ENCODE measurements at places on chromosomes 5 and 9. TPM values are rescaled to one million over a fixed set of nuclear protein-coding genes. Genes with fewer than 3 reads are reported as not detected.

Gene PCDHB4
- not detected for total RNA-seq

Gene ISL1
- total RNA-seq, result not detected

DNA sequence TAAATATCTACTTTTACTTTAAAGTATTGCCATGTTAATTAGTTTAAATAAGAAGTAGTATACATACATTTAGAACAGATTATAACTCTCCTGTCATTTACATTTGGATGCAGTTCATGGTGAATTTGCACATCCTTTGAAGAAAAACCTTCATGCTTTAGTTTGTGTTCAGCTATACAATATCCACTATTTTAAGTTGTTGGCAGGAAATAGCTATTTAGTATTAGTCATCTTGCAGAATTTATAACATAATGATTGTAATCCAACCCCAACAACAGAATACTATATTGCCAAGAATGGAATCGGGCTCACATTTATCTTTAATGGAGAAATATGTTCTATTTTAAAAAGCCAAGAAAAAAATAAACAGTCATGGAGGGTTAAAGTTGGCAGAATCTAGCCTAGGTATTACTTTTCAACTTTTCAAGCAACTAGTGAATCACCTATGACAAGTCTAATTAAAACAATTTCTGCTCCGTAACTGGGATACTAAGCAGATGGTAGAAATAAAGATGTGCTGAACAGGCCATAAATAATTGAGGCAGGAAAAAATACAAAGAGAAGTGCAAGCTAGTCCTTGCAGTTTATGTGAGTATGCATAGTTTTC is 1170.6 kb upstream of the NUDT12 start:
- no peaks in the 10 kb centered on the region for H3K4me1 ChIP-seq
- no peaks in the 10 kb centered on the region for H3K36me3 ChIP-seq
- no peak overlapping the region for H3K27ac ChIP-seq
- no peaks in the 10 kb centered on the region for H3K27me3 ChIP-seq
- no peak for DNase-seq
- H3K4me3 ChIP-seq, result no peak overlapping the region

DNA sequence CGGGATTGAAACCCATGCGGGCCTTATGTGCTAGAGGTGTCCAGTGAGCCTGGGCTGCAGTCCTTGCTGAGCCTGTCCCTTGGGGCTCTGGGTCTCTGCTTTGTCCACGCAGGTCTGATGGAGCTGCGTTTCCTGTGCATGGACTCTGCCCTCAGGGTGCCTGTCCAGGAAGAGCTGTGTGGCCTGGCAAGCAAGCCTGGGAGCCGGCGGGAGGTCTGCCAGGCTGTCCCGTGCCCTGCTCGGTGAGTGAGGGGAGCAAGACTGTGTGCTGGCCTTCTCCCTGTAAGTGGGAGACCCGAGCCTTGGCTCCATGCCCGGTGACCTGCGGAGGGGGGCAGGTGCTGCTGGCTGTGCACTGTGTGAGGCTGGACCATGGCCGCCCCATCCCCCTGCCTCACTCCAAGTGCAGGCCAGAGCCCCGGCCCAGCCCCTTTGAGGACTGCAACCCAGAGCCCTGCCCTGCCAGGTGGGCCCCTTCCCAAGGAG is 11.2 kb upstream of the CACFD1 start:
- no peak overlapping the region for H3K4me3 ChIP-seq
- DNase-seq, result no peak
- peaks cover 3% of the 10 kb centered on the region for H3K27me3 ChIP-seq
- H3K4me1 ChIP-seq, result no peaks in the 10 kb centered on the region
- no peaks in the 10 kb centered on the region for H3K36me3 ChIP-seq
- H3K27ac ChIP-seq, result no peak overlapping the region

DNA sequence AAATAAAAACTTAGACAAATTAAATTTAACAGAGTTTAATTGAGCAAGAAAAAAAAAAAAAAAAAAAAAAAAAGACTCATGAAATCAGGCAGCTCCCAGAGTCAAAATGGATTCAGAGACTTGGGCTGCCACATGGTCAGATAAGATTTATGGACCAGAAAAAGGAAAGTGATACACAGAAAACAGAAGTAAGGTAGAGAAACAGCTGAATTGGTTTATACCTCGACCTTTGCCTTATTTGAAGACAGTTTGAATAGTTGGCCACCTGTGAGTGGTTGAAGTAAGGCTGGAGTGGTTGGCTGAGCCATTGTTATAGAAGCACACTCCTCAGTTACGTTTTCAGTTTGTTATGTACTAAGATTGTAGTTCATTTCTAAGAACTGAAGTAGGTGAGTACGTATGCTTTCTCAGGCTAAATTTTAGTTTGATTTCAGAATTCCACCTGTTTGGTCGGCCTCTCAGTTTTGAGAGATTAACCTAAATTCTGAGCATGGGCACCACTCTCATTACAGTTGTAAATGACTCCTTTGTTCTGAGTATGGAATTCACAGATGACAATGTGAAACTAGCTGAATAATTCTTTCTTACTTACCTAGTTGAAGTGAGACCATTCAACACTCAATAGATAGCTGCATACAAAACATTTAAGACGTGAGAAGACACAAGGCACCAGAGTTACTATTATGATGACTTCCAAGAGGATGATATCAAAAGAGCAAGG is 149.0 kb downstream of the AOPEP start:
- H3K4me1 ChIP-seq, result peaks cover 55% of the 10 kb centered on the region
- no peak for DNase-seq
- H3K27ac ChIP-seq, result peak overlapping the region; percentile 33
- H3K36me3 ChIP-seq, result peaks cover 34% of the 10 kb centered on the region
- H3K4me3 ChIP-seq, result no peak overlapping the region

- H3K27ac ChIP-seq, result no peak overlapping the region
- H3K36me3 ChIP-seq, result no peaks in the 10 kb centered on the region
- H3K4me1 ChIP-seq, result no peaks in the 10 kb centered on the region
- peaks cover 15% of the 10 kb centered on the region for H3K27me3 ChIP-seq
- H3K4me3 ChIP-seq, result no peak overlapping the region
These were observed 89.8 kb upstream of the TUT7 start for GRCh38 chr9:86443992-86444391.

DNA sequence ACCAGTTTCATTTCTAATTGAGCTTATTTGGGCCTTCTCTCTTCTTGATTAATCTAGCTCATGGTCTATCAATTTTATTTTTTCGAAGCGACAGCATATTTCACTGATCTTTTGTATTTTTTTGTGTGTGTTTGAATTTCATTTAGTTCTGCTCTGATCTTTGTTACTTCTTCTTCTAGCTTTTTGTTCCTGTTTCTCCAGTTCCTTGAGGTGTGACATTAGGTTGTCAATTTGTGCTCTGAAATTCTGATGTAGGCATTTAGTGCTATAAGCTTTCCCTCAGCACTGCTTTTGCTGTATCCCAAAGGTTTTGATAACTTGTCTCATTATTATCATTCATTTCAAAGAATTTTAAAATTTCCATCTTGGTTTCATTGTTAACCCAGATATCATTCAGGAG is 67.3 kb downstream of the STRBP start:
- H3K27me3 ChIP-seq, result no peaks in the 10 kb centered on the region
- H3K4me3 ChIP-seq, result no peak overlapping the region
- peaks cover 12% of the 10 kb centered on the region for H3K36me3 ChIP-seq
- H3K27ac ChIP-seq, result no peak overlapping the region
- DNase-seq, result no peak
- no peaks in the 10 kb centered on the region for H3K4me1 ChIP-seq

GRCh38 chr5:154761046-154761736 is 6.0 kb downstream of the LARP1 start:
- H3K36me3 ChIP-seq, result peaks cover 11% of the 10 kb centered on the region
- H3K27me3 ChIP-seq, result no peaks in the 10 kb centered on the region
- H3K27ac ChIP-seq, result peak overlapping the region; percentile 82
- peaks cover 67% of the 10 kb centered on the region for H3K4me1 ChIP-seq
- H3K4me3 ChIP-seq, result peak overlapping the region; percentile 18

DNA sequence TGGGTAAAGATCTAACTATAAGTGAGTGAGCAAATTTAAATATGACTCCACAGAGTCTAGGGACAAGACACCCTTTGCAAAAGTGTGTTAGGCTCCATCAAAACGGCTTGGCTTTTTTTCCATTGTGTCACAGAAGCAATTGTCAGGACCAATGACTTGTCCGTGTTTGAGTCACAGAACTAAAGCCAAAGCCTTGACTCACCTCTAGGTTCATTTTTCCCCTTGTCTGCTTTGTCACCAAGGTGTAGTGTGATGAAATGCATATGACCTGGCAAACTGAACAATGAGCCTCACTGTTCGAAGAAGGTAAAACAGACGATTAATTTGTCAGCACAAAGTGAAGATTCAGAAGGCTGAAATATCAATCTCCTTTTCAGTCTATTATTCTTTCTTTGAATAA is 331.0 kb downstream of the GLIS3 start:
- H3K4me1 ChIP-seq, result no peaks in the 10 kb centered on the region
- peaks cover 8% of the 10 kb centered on the region for H3K27me3 ChIP-seq
- no peaks in the 10 kb centered on the region for H3K36me3 ChIP-seq
- DNase-seq, result no peak
- no peak overlapping the region for H3K4me3 ChIP-seq

Gene TMEM232
- total RNA-seq, result 0.28 TPM

GRCh38 chr9:72129271-72130156 is 19.7 kb upstream of the GDA start:
- H3K27me3 ChIP-seq, result no peaks in the 10 kb centered on the region
- no peaks in the 10 kb centered on the region for H3K4me1 ChIP-seq
- DNase-seq, result no peak
- H3K27ac ChIP-seq, result no peak overlapping the region

Gene SPINK6
- not detected for total RNA-seq

GRCh38 chr5:157143127-157143971 is 684 bp upstream of the MED7 start:
- peaks cover 31% of the 10 kb centered on the region for H3K36me3 ChIP-seq
- H3K4me1 ChIP-seq, result peaks cover 43% of the 10 kb centered on the region
- no peaks in the 10 kb centered on the region for H3K27me3 ChIP-seq
- DNase-seq, result peak; percentile 79
- H3K4me3 ChIP-seq, result peak overlapping the region; percentile 83
- H3K27ac ChIP-seq, result peak overlapping the region; percentile 97

GRCh38 chr9:6997330-6997729 is 239.6 kb downstream of the KDM4C start:
- no peak for DNase-seq
- peaks cover 27% of the 10 kb centered on the region for H3K36me3 ChIP-seq
- H3K4me1 ChIP-seq, result no peaks in the 10 kb centered on the region
- no peak overlapping the region for H3K4me3 ChIP-seq
- no peaks in the 10 kb centered on the region for H3K27me3 ChIP-seq

Gene NOXA1
- 0.53 TPM for total RNA-seq

DNA sequence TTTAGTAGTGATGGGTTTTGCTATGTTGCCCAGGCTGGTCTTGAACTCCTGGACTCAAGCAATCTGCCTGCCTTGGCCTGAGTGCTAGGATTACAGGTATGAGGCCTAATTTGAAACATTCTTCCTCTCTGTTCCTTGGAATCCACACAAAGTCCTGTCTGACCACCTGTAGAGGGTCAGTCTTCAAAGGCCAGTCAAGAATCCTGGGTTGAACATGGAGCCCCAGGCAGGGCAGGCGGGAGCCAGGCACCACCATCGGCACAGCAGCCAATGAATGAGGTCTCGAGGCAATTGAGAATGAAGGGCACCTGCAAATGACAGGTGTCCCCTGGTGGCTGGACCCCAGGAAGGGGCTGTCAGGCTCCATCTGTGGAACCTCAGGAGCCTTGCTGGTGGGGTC is 17.4 kb upstream of the NCS1 start:
- no peaks in the 10 kb centered on the region for H3K27me3 ChIP-seq
- H3K27ac ChIP-seq, result no peak overlapping the region
- H3K4me3 ChIP-seq, result no peak overlapping the region
- no peak for DNase-seq

Gene CCDC183
- 0.91 TPM for total RNA-seq

DNA sequence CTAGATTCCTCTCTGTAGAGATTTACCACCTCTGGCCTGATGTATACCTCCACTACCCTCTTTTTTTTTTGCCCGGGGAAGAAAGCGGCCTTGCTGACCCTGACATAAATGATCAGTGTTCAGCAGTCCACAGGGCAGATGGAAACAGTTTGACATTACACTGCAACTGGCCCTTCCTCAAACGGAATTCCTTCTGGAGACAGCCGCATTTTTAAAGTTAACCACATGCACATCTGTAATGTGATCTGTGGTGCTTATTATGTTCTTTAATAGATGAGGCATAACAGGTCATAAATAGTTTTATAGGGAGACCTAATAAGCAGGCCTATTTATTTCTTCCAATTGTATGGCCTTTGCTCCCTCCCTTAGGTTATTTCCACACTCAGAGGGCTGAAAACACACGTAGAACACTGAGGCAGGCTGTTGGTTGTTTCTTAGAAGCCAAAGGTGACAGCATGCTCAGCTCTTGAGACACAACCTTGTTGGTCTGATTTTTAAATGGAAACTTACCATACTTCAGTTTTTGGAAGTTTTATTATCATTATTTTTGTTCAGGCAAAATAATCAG is 84.0 kb upstream of the APC start:
- no peaks in the 10 kb centered on the region for H3K36me3 ChIP-seq
- no peak overlapping the region for H3K27ac ChIP-seq
- DNase-seq, result no peak
- H3K27me3 ChIP-seq, result peaks cover 10% of the 10 kb centered on the region

- H3K27me3 ChIP-seq, result no peaks in the 10 kb centered on the region
- H3K36me3 ChIP-seq, result no peaks in the 10 kb centered on the region
- DNase-seq, result no peak
- peak overlapping the region; percentile 20 for H3K4me3 ChIP-seq
- no peak overlapping the region for H3K27ac ChIP-seq
These were observed 29.5 kb upstream of the ALDH1B1 start for GRCh38 chr9:38362852-38363588.

Gene PCDHA13
- not detected for total RNA-seq

Gene MUSK
- total RNA-seq, result not detected
